ENCODE measurements at places on chromosomes 2 and 18. TPM values are rescaled to one million over a fixed set of nuclear protein-coding genes. Genes with fewer than 3 reads are reported as not detected.

- no peaks in the 10 kb centered on the region for H3K36me3 ChIP-seq
- H3K4me3 ChIP-seq, result no peak overlapping the region
- no peaks in the 10 kb centered on the region for H3K27me3 ChIP-seq
- no peak overlapping the region for H3K27ac ChIP-seq
- no peak for DNase-seq
Observed at GRCh38 chr2:175599966-175600831, 401.9 kb downstream of the LNPK start.

GRCh38 chr2:10964052-10964790, 52.5 kb downstream of the KCNF1 start:
- no peak for DNase-seq
- peaks cover 10% of the 10 kb centered on the region for H3K27me3 ChIP-seq
- H3K27ac ChIP-seq, result no peak overlapping the region
- H3K4me1 ChIP-seq, result no peaks in the 10 kb centered on the region
- no peak overlapping the region for H3K4me3 ChIP-seq

DNA sequence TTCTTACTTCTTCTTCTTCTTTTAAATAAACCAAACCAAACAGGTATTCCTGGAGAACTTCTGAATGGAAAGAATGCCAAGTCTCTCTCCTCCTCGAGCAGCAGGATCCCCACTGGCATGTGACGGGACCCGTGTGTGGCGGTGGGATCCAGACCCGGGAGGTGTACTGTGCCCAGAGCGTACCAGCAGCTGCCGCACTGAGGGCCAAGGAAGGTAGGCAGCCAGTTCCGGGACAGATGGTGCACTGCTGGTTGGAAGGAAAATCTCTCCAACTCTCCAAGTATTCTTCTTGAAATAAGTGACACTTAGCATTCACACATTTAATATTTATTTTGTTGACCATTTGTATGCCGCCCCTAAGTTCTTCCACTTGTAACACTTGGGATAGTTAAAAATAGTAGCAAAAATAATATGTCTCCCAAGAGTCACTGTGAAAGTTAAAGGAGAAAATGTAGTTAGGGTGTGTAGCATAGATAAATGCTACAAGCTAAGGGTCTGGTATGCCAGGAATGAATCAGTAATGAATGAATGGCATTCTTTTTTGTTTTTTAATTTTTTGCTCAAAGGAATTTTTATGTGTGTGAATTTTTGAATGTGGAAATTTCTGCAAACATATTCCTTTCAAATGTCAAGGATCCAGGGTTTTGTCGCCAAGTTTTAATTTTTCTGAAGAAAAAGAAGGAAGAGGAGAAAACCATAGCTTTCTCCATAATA, 349.9 kb downstream of the THSD7B start:
- no peaks in the 10 kb centered on the region for H3K4me1 ChIP-seq
- no peak for DNase-seq
- H3K36me3 ChIP-seq, result no peaks in the 10 kb centered on the region
- no peak overlapping the region for H3K27ac ChIP-seq
- H3K4me3 ChIP-seq, result no peak overlapping the region

DNA sequence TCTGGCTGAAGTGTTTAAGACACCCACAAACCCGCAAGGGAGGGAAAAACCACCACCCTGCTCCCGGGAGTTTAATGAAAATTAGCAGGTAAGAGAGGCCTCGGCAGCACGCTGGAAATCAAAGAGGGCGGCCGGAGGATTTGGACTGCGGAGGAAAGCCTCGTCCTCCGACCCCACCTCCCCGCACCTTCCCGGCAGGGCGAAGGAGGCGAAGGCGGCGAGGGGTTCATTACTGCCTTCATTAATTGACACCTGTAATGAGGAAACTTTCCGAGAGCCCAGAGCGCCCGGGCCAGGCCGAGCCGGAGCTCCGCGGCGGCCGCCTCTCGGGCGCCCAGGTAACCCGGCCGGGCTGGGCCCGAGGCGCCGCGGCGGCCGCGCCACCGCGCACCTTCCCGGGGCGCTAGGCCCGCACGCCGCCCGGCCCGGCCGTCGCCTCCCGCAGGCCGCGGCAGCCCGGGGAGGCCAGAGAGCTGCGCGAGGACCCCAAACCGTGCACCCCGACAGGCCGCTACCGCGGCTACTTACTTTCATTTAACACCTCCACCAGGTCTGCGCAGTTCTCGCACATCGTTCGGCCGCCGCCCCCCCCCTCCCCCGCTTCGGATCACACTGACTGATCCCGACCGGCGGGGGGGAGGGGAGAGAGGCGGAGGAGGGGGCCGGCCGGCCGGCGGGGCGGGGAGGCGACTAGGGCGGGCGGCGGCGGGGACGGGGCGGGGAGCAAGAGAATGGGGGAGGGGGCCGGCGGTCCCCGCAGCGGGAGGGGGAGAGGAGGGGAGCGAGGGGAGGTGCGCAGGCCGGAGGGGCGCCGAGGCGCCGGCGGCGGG, 550 bp downstream of the USP34 start:
- H3K27me3 ChIP-seq, result no peaks in the 10 kb centered on the region
- H3K36me3 ChIP-seq, result peaks cover 10% of the 10 kb centered on the region
- peak overlapping the region; percentile 83 for H3K27ac ChIP-seq
- peak overlapping the region; percentile 99 for H3K4me3 ChIP-seq
- peaks cover 46% of the 10 kb centered on the region for H3K4me1 ChIP-seq
- peak; percentile 68 for DNase-seq

DNA sequence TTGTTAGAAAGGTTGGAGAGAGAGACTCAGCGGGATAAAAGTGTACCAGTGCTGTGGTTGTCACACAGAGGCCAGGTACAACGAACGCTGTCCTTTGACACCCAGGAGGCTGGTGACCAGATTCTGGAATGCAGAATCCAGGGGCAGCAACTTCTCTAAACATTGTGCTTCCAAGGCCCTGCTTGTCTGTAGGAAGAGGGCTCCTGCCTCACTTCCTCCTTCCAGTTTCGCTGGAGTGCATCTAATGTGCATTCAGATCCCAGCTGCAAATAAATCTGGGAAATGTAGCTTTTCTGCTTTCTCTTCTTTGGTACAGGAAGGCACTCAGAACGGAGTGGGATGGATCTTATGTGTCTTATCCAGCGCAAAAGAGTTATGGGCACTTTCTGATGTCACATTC, 171.8 kb upstream of the ATP5MC3 start:
- no peaks in the 10 kb centered on the region for H3K36me3 ChIP-seq
- H3K4me3 ChIP-seq, result no peak overlapping the region
- no peak overlapping the region for H3K27ac ChIP-seq

Gene UPP2
- total RNA-seq, result not detected

DNA sequence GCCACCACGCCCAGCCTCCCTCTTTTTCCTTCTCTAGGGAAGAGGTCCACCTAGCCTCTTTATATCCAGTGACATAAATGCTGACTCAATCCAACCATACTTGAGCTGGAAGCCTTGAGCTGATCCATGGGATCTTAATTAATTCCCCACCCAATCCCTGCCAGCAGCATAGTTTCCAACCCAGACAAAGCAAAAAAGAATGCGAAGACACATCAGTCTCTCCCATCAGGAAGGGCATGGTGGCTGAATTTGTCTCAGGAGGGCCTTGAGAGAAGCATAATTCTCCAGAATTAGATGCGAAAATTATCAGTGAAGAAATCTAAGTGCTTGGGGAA, 22.5 kb downstream of the CASP10 start:
- no peak overlapping the region for H3K4me3 ChIP-seq
- H3K27me3 ChIP-seq, result no peaks in the 10 kb centered on the region
- H3K4me1 ChIP-seq, result peaks cover 29% of the 10 kb centered on the region
- H3K36me3 ChIP-seq, result peaks cover 51% of the 10 kb centered on the region
- no peak for DNase-seq

GRCh38 chr2:235848055-235848454, 320.1 kb downstream of the GBX2 start:
- H3K4me3 ChIP-seq, result no peak overlapping the region
- no peaks in the 10 kb centered on the region for H3K4me1 ChIP-seq
- DNase-seq, result no peak
- H3K27me3 ChIP-seq, result no peaks in the 10 kb centered on the region
- no peaks in the 10 kb centered on the region for H3K36me3 ChIP-seq

DNA sequence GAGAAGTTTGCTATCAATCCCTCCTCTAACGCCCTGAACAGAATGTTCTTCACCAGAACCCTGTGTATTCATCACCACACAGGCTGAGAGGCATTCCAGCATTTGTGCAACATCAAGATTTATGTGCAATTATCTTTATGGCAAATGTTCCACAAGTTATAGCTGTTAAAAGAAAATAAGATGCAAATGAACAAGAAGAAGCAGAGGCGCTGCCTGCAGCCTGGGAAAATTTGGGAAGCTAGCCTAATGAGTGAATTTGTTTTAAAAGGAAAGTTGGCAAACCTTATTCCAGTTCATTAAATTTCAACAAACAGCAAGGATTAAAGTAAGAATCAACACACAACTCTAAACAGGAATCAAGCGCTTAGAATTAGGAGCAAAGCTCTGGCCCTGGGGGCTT, 5.3 kb downstream of the TPO start:
- no peaks in the 10 kb centered on the region for H3K27me3 ChIP-seq
- H3K4me3 ChIP-seq, result no peak overlapping the region
- no peaks in the 10 kb centered on the region for H3K36me3 ChIP-seq
- no peak for DNase-seq
- H3K27ac ChIP-seq, result no peak overlapping the region
- H3K4me1 ChIP-seq, result no peaks in the 10 kb centered on the region

Gene SERPINB2
- total RNA-seq, result not detected

Gene SLC23A3
- total RNA-seq, result 0.36 TPM

Gene NEB
- 1.2 TPM for total RNA-seq

Gene FAM117B
- total RNA-seq, result 46.8 TPM

Gene SERPINB11
- not detected for total RNA-seq

All from CD4-positive, alpha-beta T cell (primary cell).